Frontal cortex (tissue), 4 donors: ENCODE measurements at places on chromosomes 7 and 10. TPM values are rescaled to one million over a fixed set of nuclear protein-coding genes. Genes with fewer than 3 reads are reported as not detected.

GRCh38 chr7:3722396-3722922 lies 421.4 kb downstream of the SDK1 start:
- no peak for DNase-seq

DNA sequence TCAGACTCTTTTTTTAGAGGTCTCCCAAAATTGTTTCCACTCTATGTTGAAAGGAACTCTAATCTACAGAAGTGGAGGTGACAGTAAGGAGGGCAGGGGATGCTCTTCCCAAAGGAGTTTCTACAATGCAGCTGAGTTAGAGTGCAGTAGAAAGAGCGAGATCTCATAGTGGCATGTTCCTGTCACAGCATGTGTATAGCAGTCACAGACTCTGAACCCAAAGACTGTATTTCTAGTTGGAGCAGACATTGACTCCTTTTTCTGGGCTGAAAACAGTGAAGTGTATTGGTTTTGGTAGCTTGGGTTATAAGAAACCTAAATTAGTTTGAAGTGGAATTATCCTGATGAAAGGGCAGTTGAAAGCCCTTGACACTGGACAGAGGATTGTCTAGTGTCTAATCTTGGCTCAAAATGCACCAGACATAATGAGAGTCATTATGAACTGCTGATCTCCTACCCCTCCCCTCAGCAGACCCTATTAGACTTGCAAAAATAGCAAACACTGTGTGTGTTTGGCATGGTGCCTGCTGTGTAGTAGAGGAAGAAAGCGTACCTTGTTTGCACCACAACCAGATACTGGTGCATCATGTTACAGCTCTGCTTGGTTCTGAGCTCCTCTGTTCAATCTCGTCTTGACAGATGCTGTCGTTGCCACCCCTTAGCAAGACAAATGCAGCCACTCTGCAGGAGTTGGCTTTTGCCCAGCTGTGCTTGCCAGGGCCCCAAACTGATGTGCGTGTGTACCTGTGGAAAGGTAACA lies 336.0 kb downstream of the AUTS2 start:
- DNase-seq: peak; percentile 44

DNA sequence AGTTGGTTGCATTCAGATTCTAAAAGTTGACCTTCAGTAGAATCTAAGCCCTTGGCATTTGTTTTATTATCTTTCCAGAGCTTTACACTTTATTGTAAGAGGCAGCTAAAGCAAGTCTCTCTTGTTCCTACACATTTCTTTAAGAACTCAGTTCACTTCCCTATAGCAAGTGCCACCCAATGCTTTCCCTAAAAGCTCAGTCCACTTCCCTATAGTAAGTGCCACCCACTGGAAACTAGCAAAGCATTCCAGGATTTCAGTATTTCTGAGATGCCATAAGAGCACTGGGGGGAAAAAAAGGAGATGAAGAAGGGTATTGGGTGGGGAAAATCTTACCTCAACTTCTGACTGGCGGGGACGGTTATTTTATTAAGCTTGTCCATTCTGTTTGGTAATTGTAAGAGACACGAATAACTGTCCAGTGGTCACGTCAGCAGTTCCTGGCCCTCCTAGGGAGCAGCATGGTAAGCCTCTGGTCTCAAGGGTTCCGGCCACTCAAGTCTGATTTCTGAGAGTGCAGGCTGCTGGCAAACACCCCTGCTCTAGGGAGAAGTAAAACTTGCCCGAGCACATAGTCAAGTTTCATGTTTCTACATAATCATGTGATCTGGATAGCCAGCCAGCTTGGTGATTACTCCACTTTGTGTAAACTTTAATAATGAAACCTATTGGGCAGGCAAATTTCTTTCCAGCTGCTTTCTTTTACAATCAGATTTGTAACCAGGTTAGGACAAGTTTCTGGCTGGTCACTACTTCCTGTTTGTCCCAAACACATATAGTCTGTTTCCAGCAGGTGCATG lies at the start of gene BLNK:
TSS of gene BLNK (minus strand) at position 554 of the 800 bp plus-strand sequence. CDS start at position 383, 171 bp downstream.
- peak; percentile 7 for DNase-seq

DNA sequence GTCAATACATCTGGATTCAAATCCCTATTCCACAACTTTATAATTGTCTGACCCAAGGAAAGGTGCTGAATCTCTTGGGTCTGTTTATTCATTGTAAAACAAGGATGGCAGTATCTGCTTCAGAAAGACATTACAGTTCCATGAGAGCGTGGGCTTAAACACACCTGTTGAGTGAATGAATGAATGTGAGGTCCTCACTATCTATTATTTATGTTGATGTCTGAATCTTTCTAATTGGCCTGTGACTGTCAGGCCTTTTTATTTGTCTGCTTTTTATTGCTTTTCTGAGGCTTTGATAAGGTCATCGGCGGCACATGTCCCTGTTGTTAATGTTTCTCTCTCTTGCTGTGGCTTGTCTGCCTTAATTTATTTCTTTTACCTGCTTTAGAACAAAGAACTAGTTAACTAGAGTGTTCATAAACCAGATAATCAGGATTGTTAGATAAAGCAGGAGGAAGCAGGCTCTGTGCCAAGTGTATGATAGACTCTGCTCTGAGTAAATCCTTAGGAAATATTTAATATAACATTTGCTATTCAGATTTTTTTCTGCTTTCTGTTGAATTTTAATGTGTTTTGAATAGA lies 42.3 kb upstream of the CYCS start:
- DNase-seq: no peak

- DNase-seq: peak; percentile 28
Observed at GRCh38 chr10:32190890-32191491, 134.8 kb upstream of the KIF5B start.

GRCh38 chr7:40799493-40800403 lies 664.9 kb downstream of the SUGCT start:
- DNase-seq: no peak

GRCh38 chr10:7374795-7375194 lies 36.0 kb downstream of the SFMBT2 start:
- DNase-seq: no peak

PHF14 gene
- 166 TPM for total RNA-seq
